Hematopoietic multipotent progenitor cell (in vitro differentiated cells): ENCODE measurements at places on chromosomes 5 and 9. TPM values are rescaled to one million over a fixed set of nuclear protein-coding genes. Genes with fewer than 3 reads are reported as not detected.

DNA sequence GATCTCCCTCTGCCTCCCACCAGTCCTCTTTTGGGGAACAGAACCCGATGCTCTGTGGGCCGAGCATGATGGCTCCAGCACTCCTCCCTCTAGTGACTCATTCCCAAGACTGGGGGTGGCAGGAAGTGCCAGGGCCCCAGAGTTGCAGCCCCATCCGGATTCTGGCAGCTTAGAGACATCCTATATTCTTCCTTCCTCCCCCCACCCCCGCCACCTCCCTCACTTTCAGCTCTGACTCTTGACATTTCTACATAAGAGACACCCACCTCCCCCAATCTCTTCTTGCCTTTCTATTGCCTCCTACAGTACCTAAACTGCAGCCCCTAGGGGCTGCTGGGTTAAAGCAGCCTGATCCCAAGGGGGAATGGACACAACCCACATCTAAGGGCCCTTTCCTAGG, 47.1 kb upstream of the MATR3 start:
- DNase-seq = peak; percentile 85

GRCh38 chr5:137737349-137738131, 1.7 kb upstream of the KLHL3 start:
- DNase-seq = no peak

- DNase-seq = no peak
Measured at GRCh38 chr5:14753947-14754346, 89.4 kb downstream of the OTULIN start.

DNA sequence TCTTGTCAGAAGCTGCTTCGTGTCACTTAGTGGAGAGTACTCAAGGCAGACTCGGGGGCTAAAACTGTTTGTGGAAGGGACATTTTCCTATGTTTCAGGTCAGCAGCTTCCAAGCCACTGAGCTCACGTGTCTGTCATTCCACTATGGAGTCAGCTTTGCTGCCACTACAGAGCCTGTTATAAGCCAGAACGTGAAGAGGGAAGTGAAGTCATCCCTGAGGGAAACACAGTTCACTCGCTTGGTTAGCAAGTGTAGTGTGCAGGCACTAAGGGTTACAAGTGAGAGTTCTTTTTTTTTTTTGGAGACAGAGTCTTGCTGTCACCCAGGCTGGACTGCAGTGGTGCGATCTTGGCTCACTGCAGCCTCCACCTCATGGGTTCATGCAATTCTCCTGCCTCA, 24.5 kb upstream of the LTC4S start:
- no peak for DNase-seq

Gene ACOT12
- under 0.01 TPM for total RNA-seq

DNA sequence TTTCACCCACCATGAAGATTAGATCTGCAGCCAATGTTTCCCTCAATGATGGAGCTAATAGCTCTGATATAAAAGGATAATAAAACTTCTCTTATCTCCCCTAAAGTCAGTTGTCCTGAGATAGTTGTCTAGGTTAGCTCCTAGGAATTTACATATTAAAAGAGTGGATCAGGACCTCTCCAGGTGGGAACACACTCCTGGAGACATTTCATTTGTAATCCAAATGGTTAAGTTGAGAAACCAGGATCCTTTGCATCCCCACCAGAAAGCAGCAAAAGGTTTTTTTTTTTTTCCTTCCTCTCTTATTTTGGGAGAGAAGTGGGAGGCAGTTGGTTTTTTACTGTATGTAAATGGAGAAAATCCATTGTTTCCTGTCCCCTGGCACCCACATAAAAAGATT, 182.5 kb upstream of the FBXL17 start:
- DNase-seq = no peak

Gene PCDHB14
- total RNA-seq = under 0.01 TPM

- DNase-seq = peak; percentile 96
Measured at GRCh38 chr5:133932441-133933168, 35.8 kb downstream of the C5orf15 start.

DNA sequence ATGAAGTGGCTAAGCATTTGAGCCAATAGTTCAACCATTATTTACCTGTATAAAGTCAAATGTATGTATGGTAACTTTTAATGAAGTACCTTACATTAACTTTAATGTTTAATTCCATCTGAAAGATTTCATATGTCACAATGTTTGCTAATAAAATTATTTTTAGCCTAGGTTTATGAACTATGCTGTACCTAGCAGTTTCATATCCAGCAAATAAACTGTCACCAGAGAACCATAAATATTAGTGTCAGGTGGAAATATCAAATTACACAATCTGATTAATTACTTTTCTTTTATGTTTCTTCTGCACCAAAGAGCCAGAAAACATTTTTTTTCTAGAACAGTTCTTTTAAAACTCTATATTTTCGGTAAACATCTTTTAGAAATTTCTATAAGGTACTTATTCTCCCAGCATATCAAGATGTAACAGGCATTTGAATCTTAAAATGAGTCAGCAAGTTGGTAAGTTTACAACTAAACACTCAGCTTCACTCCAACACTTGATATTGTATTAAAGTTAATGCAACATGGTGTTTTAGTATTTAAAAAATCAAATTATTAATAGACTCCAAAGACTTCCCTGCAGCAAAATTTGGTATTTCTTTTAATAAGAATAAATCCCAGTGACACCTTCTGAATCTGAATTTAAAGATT, 8.5 kb upstream of the CCDC192 start:
- DNase-seq = no peak

DNA sequence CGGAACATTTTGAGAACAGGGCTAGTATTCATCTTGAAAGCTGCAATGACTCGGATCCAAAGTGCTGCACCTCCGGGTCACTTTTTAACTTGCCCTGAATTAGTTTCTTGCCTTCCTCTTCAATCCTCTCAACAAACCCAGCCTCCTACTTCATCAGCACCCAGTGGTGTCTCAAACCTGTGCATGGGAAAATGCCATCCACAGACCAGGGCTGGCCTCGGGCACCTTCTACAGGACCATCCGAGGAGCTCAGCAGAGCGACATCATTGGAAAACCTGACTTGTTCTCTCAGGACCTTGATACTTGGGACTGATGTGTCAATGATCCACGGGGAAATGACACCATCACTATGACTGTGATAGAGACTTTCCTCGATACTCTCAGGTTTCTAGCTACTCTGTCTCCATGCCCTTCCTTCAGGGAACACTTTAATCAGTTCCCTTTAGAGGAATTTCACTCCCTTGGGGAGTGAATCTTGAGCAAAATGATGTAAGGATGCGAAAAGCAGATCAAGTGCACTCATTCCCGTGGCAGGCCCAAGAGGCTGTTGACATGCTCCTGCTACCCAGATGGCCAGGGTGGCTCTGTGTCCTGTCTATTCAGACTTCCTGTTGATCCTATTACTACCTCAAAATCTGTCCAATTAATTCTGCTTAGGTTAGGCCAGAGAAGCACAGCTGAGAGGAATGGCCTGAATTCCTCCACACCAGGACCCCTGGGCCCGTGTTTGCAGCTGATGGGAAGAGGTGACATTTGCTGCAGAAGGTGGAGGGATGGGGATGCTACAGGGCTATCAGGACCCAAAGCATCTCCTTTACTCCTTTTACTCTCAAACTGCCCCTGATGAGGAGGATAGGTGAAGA, 96.5 kb upstream of the SLC25A48 start:
- DNase-seq = no peak

Gene THG1L
- total RNA-seq = 29.1 TPM

GRCh38 chr5:141787376-141787775, 90.8 kb downstream of the PCDH1 start:
- DNase-seq = no peak

GRCh38 chr9:91156451-91157234, 205.1 kb downstream of the AUH start:
- no peak for DNase-seq

- no peak for DNase-seq
Measured at GRCh38 chr5:1698589-1699316, 100.9 kb downstream of the MRPL36 start.

Gene VLDLR
- total RNA-seq = 1.6 TPM

DNA sequence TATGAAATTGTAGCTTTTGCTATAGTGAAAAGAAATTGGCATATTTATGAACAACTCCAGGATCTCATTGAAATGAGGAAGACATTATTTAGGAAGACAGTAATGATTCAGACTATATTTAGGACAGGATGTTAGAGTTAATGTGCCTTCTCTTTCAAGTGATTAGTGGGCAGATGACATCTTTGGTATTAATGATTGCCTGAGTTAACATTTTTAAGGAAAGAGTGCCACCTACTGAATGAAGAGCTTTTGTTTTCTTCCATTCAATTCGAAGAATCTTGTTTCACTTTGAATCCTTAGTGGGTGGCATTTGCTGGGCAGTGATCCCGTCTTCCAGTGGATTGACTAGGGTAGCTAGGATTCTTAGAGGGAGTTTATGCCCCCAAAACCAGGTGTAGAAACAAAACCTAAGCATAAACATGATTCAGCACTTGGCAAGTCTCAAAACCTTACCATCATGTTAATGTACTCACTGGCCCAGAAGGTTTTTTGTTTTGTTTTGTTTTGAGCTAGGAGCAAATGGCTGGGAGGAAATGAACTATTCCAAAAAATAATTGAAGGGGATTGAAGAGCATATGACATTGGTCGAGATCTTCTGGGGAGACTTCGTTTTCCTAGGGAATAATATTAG, 23.2 kb downstream of the MAP3K1 start:
- DNase-seq = peak; percentile 53

DNA sequence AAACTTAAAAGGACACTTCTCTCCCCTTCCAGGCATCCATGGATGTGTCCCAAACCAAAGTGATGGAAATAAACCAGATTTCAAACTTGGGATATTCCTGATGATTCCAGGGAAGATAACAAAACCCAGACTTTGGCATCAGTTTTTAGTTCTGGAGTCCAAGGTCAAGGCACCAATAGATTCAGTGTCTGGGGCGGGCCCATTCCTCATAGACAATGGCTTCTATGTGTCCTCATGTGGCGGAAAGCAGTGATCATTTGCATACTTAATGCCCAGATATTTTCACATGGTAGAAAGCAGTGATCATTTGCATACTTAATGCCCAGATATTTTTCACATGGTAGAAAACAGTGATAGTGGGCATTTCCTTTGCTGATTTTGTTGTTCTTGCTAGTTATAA, 151.4 kb upstream of the DAP start:
- DNase-seq = no peak

- DNase-seq = peak; percentile 59
Measured at GRCh38 chr5:1479581-1480188, 34.4 kb upstream of the SLC6A3 start.

Gene FRRS1L
- total RNA-seq = under 0.01 TPM

GRCh38 chr5:111948092-111948841, 191.3 kb upstream of the NREP start:
- no peak for DNase-seq

DNA sequence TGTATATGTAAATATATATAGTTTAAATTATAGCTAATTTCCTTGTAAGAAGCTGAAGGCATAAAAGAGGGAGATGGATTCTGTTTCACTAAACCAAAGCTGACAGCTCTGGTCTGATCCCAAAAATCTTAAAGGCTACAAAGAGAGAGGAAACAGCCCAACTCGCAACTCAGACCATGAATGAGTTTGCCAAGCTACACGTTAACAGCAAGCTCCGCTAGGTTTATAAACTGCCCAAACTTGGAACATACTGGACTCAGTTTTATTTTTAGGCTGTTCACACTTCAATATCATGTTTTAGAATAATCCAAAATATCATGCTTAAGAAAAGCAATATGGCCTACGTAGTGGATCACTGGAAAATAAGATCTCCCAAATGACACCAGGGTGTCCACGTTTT, 318.3 kb upstream of the RPS23 start:
- no peak for DNase-seq

GRCh38 chr5:81154725-81155124, 78.4 kb upstream of the CKMT2 start:
- DNase-seq = no peak

DNA sequence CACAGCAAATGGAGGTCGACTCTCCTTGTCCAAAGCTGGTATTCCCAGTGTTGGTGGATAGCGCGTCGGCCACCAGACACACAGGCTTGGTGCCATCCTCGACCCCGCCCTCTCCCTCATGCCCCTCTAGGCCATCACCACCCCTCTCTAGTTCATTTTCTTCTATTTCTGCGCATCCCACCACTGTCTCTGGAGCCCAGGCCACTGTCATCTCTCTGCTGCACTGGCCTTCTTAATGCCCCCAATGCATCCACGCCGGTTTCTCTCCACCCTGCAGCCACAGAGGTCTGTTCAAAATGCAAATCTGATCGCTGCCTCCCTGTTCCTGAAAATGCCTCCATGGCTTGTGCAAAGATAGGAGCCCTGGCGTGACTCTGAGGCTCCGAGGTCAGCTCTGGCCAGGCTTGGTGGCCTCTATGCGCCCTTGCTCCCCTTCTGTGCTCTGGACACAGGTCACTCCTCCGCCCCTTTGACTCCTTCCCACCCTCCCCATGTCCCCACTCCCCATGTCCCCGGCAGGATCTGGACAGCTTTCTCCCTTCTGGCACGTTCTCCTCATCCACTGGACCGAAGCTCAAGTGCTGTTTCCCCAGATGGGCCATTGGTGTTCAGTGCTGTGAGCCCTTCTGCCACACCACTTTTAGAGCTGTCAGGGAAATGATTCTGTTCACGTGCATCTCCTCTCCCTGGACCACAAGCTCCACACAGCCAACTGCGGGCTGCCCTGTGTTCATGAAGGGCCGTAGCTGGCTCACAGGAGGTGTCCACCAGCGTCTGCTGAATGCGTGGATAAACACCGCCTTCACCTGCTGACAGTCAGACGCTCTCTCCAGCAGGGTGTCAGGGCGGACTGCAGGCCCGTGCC, 59.5 kb upstream of the RNF130 start:
- no peak for DNase-seq

DNA sequence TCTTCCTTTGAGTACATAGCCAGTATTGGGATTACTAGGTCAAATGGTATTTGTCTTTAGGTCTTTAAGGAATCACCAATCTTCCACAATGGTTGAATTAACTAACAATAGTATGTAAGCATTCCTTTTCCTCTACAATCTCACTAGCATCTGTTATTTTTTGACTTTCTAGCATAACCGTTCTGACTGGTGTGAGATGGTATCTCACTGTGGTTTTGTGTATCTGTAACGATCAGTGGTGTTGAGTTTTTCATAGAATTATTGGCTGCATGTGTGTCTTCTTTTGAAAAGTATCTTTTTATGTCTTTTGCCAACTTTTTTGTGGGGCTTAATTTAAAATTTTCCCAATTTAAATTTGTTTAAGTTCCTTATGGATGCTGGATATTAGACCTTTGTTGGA, 81.5 kb upstream of the ASTN2 start:
- DNase-seq = no peak

GRCh38 chr9:133436681-133437080, 14.5 kb downstream of the ADAMTS13 start:
- DNase-seq = no peak

DNA sequence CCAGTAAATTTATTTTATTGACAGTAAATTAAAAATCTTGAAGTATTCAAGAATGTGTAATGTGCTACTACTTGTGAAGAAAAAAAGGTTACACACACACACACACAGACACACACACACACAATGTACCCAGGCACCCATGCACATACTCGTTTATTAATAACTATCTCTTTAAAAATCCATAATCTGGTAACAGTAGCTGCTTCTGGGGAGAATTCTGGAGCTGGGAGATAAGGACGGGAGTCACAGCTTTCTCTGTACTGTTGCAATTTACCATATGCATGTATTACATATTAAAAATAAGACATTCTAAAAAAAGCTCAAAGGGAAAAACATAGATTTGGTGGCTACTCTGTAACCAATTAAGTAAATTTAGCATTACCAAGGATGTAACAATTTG, 7.9 kb upstream of the C1QTNF2 start:
- DNase-seq = no peak
